ENCODE measurements at places on chromosomes 6 and 20.
A peak's percentile ranks its signal among the peaks of the same experiment; 100 is the strongest.

GRCh38 chr20:50496773-50497385 lies 13.3 kb upstream of the PTPN1 start:
- DNase-seq: no peak

DNA sequence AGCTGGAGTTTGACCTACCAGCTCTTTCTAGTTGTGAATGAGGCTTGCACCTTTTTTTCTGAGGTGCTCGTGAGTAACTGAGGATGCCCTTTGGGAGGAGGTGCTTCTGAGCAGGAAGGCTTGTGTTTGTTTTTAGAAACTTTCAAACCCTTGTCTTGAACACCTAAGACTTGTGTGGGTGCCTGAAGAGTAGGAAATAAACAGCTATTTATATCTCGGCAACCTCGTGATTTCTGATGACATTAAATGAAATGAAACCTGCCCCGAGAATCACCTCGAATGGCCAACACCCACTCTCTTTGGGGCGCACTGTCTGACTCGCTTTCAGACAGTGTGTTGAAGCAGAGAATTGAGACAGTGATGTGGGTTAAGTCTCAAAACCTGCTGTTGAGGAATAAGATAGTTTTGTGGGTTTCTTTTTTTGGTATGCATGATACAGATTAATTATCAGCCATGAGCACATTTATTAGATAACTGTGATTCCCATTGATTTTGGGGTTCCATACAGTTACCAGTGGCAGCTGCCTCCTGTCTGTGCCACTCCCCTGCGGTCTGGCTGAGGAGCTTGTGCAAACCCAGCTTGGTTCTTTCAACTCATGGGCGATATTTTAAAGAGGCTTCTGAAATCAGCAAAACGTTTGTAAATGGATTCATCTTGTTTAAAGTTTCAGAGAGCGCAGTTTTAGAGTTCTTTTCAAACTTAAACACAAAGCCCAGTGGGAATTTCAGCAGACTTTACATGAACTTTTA lies 8.4 kb downstream of the IRF4 start:
- peak; percentile 65 for DNase-seq

DNA sequence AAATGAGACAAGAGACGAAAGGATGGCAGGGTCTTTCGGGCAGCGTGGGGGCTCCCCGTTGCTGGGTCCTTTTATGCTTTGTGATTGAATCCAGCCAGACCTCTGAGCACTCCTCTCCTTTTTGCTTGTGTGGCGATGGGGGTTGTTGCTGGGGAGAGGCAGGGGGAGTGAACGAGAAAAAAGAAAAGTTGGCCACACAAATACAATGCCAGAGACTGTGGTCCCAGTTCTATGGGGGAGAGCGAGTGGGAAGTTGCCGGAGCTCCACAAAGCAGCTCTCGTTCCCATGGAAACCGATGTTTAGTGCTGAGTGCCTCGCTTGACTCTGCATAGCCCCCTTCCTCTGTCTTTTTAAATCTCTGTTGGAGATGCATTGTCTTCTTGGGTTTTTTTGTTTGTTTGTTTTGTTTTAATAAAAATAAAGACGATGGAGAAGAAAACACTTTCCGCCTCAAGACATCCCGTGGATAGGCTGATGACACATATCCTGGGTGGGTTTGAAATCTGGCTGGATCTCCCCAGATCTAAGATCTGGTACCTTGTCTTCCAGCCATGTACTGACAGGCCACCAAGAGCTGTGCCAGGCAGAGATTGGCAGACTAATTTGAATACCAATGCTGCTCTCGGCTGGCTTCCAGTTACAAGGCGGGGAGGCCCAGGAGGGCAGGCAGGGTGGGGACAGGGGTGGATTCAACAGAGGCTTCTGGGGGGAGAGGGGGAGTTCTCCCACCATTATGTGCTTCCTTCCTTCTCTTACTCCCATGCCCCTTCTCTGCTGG lies 529.3 kb downstream of the QKI start:
- no peak for DNase-seq

GRCh38 chr6:103799971-103800670 lies 1059.6 kb downstream of the HACE1 start:
- DNase-seq: no peak

DNA sequence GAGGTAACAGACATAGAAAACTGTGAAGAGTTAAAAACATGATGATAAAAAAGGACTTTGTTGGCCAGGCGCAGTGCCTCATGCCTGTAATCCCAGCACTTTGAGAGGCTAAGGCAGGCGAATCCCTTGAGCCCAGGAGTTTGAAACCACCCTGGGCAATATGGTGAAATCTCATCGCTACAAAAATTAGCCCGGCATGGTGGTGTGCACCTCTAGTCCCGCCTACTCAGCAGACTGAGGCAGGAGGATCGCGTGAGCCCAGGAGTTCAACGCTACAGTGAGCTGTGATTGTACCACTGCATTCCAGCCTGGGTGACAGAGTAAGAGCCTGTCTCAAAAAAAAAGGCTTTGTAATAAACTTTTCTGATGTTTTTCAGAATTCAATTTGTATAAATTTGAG lies 60.1 kb downstream of the GFOD1 start:
- no peak for DNase-seq

GRCh38 chr20:22924949-22925612 lies 110.0 kb upstream of the SSTR4 start:
- no peak for DNase-seq

DNA sequence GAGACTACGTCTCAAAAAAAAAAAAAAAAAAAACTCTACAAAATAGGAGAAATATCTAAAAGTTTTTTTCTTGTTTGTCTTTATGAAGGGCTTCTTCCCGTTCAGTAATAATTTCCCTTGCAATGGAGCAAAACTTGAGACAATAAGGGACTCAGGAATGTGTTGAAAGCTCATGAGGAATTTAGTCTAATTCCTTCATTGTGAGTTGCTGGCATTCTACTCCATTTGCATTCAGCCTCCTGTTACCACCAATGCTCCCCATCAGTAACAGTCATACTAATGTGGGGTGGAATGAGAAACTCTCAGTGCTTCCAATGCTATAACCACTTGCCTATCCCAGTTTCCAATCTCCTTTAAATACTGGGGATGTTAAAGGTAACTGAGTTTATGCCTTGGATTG lies 576.7 kb upstream of the AGPAT4 start:
- DNase-seq: no peak

GRCh38 chr6:101178748-101179147 lies 214.8 kb upstream of the GRIK2 start:
- DNase-seq: no peak

DNA sequence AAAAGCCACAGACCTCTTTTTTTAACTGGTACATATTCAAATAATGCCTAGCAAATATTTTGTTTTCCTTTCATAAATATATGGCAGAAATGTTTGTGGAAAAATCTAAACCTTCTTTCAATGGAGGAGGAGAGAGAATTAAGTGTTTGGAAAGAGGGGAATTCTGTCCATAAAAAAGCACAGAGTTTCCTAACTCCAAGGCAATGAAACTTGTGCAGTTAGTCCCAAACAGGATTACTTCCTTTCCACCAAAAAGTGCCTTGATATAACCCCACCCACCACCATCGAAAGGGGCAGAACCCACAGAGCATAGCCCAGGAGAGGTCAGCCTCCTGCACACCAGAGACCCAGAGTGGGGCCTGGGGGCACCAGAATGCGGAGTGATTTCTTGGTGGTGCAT lies 106.3 kb downstream of the OGFRL1 start:
- no peak for DNase-seq

DNA sequence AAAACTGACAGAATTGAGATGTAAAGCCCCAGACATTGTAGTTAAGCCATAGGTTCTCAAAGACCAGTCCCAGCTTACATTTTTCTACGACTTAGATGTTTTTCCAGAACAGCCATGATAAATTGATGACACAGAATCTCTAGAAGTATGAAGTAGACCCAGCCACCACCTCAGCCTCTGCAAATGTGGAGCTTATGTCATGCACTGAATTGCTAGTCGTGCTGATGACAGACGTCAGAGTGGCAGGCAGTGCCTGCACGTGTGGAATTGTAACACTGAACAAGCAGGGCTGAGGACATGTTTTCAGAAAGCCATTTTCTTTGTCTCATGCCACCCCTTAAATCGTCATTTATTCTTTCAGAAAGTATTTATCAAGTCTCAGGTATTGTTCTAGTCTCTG lies 72.4 kb upstream of the TMEM181 start:
- no peak for DNase-seq

All from activated CD4-positive, alpha-beta T cell treated with anti-CD3 and anti-CD28 coated beads, Interleukin-2, Interleukin-6, amounts not matched to agents 100 ng/mL and 50 ng/mL, durations not matched to agents 16 hours and 8 hours (primary cell).